ENCODE measurements at places on chromosomes 3 and 15.

GRCh38 chr3:42873221-42873982, 2.3 kb downstream of the CYP8B1 start:
- DNase-seq: no peak

GRCh38 chr15:52486003-52486996, 42.4 kb downstream of the MYO5A start:
- DNase-seq: no peak

- DNase-seq: no peak
Measured at GRCh38 chr3:165404357-165405027, 208.3 kb upstream of the SLITRK3 start.

DNA sequence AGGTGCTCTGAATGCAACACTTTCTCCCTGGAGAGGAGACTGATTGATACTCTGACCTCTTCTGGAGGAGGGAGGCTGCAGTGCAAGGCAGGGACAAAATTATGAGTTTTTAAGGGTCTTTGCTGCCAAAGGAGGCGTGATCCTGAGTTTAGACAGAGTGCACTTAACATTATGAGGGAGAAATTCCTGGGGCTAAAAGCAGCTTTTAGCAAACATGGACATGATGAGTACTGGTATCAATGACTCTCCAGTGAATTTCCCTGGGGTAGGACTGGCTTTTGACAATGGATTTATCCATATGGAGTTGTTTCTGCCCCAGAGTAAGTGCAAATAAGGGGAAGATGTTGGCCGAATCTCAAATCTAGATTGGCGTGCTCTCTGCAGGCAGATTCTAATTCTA, 133.1 kb downstream of the THSD4 start:
- DNase-seq: no peak

DNA sequence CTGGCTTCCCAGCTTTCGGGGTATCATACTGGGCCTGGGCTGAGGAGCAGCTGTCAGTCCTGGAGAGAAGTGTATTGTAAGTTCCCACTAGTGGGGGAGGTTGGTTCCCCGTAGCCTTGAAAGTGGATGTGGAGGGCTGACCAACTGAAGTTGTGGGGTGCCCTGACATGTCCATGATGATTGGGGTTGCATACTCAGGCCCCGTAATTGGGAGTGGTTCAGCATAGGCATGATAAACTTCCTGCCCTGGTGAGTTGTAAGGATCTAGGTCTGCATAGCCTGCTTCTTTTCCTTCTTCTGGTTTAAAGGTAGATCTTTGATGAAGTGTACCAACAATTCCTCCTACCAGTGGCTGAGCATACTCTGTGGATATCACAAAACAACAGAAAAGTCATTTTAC, 36.3 kb downstream of the ST3GAL6 start:
- DNase-seq: no peak

DNA sequence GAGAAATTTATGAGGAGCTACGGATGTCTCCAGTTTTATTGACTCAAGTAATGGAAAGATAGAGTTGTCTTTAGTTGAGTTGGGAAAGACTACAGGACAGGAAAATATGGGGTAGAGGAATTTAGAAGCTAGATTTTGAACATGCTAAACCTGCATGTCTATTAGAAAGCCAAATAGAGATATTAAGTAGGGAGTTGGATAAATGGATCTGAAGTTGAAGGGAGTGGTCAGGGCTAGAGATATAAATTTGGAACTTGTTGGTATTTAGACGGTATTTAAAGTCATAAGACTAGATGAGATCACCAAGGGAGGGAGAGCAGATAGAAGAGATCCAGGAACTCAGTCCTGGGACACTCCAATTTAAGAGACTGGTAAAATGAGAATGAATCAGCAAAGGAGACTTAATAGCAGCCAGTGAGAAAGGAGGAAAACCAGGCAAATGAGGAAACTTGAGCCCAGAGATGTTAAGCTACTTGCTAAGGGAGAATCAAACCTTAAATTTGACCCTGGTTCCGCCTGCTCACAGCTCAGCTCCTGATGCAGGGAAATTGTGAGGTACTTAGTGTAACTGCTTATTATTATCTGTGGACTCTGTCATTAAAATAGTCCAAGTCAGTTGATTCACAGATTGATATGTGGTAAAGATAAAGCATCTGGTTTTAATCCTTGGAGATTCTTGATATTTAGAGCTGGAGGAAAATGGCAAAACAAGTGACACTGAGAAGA, 35.8 kb downstream of the ABI3BP start:
- peak; percentile 11 for DNase-seq

- DNase-seq: no peak
Measured at GRCh38 chr3:119324899-119325298, 30.7 kb downstream of the ARHGAP31 start.

- DNase-seq: no peak
Measured at GRCh38 chr3:178404961-178405360, 131.3 kb upstream of the KCNMB2 start.
